ENCODE measurements at places on chromosomes 6 and 20. TPM values are rescaled to one million over a fixed set of nuclear protein-coding genes. Genes with fewer than 3 reads are reported as not detected.

DNA sequence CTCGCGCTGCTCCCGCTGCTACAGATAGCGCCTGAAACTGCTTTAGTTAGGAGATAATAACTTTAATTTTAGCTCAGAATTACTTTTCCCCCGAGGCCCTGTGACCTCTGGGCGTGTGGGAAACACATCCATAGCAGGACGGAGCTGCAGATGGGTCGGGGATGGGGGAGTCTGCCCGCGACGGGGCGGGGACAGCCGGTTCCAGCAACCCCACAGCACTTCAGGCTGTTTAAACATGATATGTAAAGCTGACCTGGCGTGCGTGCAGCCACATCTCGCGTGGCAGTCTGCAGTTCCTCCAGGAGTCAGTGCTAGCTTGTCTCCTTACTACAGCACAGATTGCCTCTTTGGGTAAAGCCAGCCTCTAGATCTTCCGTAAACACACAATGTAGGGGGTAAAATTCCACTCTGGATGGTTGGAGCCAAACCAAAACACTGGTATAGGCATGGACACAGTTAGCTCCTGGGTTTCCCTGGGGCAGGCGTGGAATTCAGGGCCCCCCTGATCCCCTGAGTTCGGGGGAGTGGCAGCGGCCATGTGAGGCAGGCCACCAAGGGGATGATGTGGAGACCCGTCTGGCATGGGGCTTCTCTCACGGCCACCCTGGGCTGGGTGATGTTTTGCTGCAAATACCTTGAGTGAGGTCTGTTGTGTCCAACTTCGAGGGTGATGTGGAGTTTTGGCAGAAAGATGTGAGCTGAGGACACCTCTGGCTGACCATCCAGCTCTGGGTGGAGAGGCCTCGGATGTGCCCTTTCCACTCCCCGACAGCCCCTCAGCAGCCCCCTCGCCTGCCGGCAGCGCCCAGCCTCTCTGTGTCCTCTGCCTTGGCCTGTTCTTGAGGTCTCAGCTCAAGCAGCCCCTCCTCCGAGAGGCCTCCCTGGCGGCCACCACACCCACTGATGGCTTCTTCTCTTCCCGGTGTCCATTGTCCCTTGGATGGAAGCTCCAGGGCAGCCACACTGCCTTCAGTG, 214.5 kb downstream of the TAF4 start:
- DNase-seq: peak; percentile 8

GRCh38 chr20:11766961-11767360, 150.7 kb upstream of the BTBD3 start:
- no peak for DNase-seq

DNA sequence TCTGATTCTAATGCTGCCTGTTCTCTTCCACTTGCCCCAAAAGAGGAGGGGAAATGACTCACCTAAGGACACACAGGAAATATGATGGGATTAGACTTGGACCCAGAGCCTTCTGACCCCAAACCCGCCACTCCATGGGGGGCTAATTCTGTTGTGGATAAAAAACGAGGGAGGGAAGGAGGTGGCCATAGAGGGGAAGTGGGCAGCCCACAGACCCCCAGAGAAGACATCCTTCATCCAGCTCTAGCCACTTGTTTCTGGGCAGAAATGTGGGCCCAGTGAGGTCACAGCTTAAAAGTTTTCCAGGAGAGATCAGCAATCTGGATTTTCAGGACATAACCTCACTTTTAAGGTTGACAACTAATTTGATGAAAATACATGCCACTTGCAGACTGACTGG, 202.1 kb downstream of the ANKRD60 start:
- DNase-seq: no peak

DNA sequence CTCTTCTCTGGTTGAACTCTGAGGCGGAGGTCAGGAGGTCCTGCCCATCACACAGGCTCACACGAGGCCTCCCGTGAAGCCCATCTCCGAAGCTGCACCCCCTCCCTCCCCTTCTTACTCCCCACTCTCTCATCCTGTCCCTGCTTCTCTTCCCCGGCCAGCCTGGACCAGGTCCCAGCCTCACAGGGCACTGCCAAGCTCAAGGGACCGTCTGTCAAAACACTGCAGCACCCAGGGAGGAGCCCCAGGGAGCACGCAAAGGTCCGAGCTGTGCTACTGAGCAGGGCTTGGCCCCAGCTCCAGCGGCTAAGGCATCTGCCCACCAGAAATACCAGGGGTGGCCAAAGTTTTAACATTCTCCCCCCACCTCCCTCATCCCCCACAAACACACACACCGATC, 70.0 kb downstream of the PSMG4 start:
- no peak for DNase-seq

DNA sequence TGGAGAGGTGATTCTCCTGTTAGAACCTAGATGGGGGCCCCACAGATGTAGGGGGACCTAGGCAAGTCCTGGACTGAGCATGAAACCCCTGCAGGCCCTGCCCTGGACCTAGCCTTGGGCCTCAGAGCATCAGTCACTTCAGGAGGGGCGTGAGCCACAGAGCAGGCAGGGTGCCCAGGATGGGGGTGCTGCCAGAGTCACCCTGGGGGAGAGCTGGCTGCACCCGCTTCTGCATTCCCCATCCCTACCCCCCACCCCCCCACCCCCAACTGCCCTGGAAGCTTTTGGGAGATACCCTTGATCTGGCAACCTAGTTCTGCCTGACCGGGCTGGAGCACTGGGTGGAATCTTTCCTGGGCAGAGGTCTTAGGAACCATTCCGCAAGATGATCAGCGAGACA, 125.6 kb downstream of the GRM4 start:
- no peak for DNase-seq

TRIM40 gene
- polyA plus RNA-seq: not detected

LAMP5 gene
- polyA plus RNA-seq: 0.35 TPM

TRERF1 gene
- polyA plus RNA-seq: 7.6 TPM

TFAP2B gene
- not detected for polyA plus RNA-seq

DNA sequence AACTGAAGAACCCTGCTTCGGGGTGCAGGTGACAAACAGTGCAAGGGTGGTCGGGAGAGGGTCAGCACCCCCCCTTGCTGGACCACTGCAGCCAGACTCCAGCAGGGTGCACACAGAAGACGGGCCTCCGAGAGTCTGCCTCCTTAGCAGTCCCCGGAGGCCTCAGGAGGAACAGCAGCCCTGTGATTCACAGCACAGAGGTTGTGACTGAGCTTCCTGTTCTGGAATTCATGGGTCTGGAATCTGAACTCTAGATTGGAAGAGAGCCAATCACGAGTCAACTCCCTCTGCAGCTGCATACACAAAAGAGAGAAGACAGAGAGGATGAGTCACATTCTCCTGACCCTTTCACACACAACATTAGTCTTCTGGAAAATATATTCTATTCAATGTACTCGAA, 249.0 kb upstream of the OPRM1 start:
- no peak for DNase-seq
